ENCODE measurements at places on chromosomes 6 and 20.

- DNase-seq: no peak
Measured at GRCh38 chr20:23340524-23340923, 10.1 kb upstream of the NXT1 start.

DNA sequence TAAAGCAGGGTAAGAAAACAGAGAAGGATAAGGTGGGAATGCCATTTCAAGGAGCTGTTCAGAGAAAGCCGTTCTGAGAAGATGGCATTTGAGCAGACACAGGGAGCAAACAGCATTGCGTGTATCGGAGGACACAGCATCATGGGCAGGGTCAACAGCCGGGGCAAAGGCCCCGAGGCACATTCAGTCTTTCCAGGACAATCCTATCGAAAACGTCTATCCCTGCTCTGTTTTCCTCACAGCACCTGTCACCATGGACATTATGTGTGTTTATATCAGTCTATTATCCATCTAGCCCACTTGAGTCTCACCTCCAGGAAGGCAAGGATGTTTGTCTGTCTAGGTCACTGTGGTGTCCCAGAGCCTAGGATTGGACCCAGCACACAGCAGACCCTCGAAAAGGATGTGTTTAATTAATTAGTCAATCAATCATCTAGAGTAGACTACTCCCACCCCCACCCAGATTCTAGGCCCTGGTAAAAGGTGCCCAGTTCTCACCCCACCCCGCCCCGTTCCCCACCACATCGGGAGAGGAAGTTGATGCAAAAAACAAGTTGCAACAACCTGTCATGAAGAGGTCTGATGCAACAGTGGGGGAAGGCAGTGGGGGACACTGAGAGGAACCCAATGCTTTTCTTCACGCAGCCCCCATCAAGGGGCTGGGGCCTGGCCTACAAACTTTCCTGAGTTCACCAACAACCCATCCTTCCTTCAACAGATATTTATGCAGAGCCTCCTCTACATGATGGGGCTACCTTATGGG, 66.6 kb downstream of the PREX1 start:
- no peak for DNase-seq

DNA sequence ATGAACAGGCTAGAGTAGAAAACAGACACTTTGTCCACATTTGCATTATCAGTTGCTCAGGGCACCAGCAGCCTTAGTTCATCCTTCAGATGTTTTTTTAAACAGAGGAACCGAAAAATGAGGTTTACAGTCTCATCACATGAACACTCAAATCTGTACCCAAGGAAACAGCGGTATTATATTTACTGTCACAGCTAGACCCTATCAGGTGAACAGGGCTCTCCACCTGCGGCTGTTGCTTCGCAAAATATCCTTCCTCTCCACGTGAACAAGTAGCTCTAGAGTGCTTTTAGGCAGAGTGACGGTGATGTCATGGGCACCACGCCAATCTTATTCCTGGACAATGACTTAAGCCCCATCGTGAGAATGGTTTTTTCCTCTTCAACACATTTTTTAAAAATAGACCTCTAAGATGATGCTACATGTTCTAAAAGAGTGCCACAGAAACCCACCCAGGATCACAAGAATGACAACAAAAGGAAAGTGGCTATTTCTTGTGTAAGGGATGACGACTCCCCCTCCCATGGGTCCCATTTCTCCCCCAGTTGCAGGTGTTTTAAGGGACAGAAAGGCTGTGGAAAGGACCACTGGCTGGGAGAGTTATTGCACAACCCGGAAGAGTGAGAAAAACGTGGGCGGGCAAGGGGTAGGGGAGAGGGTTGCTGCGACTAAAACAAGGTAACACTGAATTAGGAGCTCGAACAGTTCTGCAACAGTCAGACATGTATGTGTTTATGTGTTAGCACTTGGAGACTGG, 77.7 kb downstream of the EFHC1 start:
- no peak for DNase-seq

DNA sequence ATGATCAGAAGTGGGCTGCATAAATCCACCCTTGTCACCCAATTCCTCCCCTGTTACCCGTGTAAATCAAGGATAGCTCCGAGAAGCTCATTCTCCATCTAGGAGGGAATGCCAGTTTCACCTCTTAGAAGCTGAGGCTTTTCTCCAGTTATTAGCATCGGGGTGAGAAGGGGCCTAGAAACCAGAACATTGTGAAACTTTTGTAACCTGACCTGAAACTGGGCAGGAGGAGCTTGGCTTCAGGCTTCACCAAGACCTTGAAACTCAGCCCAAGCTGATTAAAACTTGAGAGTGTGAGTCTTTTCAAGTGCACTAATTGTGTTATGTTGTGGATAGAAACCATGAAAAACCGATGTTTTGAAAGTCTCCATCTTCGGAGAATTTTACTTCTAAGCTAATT, 103.1 kb downstream of the BMP2 start:
- no peak for DNase-seq

DNA sequence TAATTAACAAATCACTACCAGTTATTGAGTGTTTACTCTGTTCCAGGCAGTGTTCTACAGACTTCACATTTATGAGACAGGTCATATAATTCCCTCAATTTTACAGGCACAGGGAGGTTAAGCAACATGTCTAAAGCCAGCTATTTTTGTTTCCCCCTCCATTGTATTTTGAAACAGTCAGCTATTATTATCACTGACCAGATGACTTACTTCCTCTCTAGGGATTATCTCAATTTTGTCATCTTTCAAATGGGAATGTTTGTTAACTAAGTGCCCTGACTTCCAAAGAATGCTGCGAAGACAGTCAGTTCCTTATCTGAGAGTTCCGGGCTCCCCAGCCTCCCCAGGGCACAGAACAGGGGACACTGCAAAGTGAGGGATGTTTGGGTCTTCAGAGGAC, 5.6 kb upstream of the CNPY3 start:
- DNase-seq: no peak

- DNase-seq: no peak
Measured at GRCh38 chr6:160678744-160679401, 14.8 kb upstream of the LPA start.

GRCh38 chr6:143335865-143336264, 114.6 kb downstream of the ADAT2 start:
- no peak for DNase-seq

DNA sequence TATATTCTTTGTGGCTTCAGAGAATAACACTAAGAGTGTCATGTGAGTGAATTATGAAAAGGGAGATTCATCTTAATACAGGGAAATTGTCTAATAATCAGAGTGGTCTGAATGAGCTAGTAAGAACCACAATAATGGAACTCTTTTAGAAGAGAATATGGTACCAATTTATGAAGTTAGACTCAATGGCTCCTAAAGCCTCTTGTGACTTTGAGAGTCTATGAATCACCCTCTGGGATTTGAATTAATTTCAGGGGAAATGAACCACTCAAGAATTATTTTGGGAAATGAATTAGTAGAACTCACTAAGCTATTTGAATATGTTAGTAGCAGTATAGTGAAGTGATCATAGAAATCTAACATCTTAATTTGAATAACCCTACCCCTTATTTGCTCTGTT, 14.3 kb downstream of the PCMT1 start:
- DNase-seq: no peak

DNA sequence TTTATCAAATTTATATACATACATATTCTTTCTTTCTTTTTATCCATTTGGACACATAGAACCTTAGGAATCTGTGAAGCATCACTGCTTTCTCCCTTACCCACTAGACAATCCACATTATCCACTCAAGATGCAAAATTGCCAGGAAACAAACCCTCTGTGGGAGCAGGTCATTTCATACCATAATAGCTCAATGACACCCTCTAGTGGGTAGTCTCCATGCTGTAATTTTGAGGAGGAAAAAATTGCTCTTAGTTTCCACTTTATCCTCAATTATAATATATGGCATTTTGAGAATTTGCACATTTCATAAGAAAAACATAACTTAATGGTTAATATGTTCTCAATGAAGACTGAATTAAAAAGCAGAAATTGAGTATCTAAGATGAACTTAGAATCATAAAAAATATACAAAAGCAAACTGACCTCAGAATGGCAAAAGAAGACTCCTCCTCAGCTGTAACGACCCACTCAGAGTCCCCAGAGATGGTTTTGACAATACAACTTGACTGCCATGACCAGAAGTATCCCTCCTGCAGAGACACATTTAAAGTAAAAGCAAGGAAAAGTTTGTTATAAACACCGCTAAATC, 164.1 kb downstream of the FRK start:
- no peak for DNase-seq

DNA sequence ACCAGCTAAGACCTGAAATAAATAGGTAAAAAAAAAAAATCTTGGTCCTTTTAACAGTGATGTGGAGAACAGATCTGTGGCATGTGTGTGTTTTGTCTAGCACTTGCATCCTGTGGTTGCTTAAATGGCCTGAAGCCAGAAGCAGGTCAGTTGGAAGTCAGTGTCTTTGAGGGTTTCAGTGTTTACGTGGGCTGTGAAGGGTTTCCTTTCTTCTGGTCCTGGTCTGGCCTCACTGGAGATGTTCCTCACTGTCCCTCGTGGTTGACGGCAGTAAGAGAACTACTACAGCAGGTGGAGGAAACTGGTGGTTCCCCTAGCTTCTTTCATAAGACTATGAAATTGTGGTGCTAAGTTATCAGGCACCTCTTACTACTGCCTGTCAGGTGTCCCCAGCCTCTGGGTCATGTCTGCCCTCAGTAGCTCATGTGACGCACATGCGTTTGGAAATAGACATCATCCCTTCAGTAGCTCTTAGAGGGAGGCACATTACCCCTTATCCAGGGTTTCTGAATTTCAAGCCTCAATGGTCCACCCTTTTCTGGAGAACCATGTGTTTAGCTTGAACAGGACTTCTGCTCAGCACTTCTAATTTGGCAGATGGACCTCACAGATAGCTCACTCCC, 59.4 kb upstream of the SCP2D1 start:
- no peak for DNase-seq

GRCh38 chr20:46013829-46014516, 5.3 kb downstream of the MMP9 start:
- peak; percentile 48 for DNase-seq

GRCh38 chr6:128156321-128157111, 255.7 kb upstream of the THEMIS start:
- DNase-seq: no peak

DNA sequence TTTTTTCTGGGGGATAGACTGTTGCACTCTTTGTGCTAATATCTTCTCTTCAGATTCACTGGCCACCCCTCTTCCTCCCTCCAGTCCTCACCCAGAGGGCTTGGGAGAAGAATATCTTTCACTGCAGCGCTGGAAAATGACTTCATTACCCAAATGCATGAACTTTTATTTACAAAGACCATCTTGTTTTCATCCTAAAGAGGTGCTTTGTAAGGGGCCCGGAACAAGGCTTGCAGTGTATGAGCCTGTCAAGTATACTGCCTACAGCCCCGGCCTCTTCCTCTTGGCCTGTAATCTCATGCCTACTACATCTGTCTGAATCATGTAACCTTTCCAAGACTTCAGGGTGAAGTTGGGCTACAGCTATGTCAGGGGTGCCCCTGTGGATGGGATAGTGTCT, 554 bp upstream of the LAMA4 start:
- DNase-seq: no peak

GRCh38 chr20:11193241-11193640, 519.4 kb upstream of the JAG1 start:
- no peak for DNase-seq

- DNase-seq: no peak
Measured at GRCh38 chr20:20037960-20038359, 14.3 kb downstream of the CRNKL1 start.

DNA sequence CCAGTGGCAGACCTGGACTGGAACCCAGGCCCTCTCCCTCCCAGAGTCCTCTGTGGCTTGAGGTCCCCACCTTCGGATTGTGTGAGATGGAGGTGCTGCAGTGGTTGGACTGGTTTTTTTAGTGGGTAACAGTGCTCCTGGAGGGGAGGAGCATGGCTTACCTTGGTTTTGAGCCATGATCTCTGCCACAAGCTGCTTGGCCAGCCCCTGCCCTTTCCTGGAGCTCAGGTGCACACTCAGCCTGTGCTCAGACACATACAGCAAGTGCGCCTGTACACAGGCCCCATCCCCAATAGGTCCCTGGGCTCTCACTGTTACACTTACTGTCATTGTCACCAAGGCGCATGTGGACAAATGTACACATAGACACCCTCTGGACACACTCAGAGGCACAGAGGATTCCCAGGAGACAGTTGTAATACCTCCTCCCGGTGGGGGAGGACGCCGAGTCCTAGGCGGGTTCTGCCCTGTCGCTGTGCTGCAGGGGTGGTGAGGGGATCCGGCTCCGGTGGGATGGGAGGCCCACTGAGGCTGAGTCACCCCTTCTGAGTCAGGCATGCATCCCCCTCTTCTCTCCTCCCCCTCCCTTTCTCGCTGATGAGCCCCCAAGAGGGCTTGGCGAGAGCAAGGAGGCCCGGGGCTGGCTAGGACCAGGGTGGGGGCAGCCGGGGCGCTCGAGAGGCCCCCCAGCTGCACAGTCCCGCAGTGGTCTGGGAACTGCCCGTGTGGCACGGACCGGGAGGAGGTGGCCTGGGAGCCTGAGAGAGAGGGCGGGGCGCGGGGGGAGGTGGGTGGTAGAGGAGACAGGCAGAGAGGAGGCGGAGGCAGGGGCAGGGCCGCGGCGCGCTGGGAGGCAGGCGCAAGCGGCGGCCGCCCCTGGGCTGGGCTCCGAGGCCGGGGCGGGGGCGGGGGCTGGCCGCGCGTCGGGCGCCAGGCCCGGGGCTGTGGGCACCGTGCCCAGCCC, 522 bp upstream of the EPB41L1 start:
- peak; percentile 4 for DNase-seq

DNA sequence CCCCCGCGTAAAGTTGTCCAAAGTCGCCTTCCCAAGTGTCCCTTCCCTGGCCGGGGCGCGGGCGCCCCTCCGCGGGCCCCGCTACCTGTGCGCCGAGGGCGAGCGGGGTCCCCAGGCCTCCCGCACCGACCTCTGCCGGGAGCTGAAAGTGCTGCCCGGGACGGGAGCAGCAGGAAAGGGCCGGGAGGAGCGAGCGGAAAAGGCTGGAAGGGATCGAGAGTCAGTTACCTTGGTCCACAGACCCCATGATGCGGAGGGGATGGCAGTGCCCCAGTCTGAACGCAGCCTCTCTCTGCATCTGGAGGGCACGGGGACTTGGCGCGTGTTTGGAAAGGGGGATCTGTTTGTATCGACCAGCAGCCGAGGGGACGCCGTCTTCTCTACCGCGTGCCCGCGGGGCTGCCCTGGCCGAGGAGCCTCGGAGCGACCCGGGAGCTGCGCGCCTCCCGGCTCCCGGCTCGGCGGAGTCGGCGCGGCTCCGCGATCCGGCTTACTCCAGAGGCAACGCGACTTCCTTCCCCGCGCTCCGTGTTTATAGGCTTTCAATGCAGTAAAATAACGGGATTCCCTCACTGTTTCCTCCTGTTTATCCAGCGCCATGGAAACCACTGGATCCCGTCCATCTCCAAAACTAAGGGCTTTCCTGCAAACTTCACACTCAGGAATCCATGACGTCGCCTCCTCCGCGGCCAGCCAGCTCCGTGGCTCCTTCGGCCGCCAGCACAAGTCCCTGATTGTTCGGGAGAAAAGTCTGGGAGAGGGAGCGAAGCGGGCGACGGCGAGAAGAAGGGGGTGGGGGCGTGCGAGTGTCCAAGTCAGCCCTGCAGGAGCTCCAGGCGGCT, 20.0 kb upstream of the NFATC2 start:
- no peak for DNase-seq

- DNase-seq: peak; percentile 46
Measured at GRCh38 chr6:33317419-33317668, 200 bp downstream of the ZBTB22 start.
